NCI-H446 treated with DMSO at 0.1 percent for 48 hours (cell line): ENCODE measurements at places on chromosomes 6 and 20.

DNA sequence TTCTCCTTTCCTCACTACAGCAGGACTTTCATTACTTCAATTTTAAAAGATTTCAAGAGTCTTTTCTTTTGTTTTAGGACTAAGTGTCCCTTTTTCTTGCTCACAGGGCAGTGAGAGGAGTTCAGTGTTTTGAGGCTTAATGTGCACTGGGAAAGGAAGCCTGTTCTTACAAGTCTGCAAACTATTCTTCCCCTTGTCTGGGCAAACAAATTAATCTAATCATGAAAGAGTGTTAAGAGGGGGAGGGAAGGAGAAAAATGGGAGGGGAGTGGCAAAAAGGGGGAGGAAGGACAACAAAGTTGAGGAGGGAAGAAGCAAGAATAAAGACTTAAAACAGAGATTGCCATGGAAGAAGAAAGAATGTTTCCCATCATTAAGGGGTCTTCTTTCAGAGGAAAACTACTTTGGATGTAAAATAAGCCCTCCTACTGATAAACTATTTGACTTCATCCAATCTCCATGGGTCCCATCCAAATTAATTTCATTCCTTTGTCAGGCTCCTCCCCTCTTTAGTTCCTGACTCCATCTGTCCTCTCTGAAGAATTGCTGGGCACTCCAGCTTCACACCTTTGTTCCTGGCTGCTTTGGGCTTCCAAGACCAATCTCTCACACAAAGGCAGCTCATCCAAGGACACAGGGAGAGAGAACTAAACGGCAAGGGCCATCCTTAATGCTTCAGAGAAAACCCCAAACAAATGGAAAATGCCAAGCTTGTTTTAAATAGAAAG is 244.5 kb downstream of the TPBG start:
- DNase-seq: no peak

- no peak for DNase-seq
Observed at GRCh38 chr6:112839525-112839961, 492.4 kb downstream of the RFPL4B start.

GRCh38 chr6:165081944-165082532 is 227.4 kb downstream of the C6orf118 start:
- no peak for DNase-seq

DNA sequence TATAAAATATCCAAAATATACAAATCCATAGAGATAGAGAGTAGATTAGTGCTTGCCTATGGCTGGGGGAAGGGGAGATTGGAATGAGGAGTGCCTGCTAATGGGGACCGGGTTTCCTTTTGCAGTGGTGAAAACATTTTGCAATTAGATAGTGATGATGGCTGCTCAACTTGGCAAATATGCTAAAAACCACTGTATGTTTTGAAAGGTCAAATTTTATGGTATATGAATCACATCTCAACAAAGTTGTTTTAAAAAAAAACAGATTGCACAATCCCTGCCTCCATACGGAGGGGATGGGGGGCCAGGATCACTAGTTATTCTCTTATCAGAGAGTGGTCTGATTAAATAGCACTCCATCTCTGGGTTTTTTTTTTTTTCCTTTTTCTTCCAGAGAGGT is 76.9 kb upstream of the RIPOR2 start:
- DNase-seq: no peak

GRCh38 chr6:75657327-75657726 is 55.6 kb downstream of the SENP6 start:
- no peak for DNase-seq

DNA sequence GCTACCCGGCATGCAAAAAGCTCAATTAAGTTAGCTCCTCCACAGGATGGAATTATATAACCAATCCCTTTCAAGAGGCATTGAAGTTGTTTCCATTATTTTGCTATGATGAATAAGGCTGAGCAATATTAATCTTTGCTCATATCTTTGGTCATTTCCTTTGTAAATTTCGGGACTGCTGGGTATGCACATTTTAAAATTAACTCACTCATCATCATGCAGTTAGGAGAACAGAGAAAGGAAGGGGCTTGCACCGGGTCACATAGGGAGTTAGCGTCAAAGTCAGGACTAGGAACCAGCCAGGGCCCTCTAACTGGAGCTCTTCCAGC is 430 bp upstream of the FAM110A start:
- DNase-seq: no peak

- no peak for DNase-seq
Observed at GRCh38 chr6:119195848-119196247, 117.4 kb upstream of the FAM184A start.

DNA sequence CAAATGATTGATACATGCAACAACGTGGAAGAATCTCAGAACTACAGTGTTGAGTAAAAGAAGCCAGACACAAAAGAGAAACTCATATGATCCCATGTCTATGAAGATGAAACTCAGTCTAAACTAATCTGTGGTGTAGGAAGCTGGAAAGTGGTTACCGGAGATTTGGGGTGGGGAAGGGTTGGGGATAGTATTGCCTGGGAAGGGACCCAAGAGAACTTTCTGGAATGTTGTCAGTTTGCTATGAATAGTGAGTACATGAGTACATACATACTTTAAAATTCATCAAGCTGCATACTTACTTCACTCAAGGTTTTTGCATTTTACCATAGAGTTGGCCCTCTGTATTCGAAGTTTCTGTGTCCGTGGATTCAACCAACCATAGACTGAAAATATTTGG is 106.0 kb downstream of the SAMD5 start:
- no peak for DNase-seq

DNA sequence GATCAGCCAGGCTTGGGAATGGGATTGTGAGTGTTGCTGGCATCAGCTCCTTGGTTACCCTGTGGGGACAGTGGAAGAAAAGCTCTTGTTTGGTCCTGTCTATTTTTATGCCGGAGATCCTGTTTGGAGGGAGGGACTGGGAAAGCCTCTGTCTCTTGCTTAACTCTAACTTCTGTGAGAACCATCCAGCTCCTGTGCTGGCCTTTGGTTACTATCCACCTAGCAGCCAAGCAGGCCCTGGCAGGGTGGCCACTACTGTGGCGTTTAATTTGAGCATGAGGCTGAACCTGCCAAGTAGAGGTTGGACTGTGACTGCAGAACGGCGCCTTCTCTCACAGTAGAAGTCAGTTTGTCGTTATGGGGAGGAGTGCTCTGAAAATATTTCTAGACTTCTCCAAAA is 193.3 kb downstream of the UTRN start:
- no peak for DNase-seq

DNA sequence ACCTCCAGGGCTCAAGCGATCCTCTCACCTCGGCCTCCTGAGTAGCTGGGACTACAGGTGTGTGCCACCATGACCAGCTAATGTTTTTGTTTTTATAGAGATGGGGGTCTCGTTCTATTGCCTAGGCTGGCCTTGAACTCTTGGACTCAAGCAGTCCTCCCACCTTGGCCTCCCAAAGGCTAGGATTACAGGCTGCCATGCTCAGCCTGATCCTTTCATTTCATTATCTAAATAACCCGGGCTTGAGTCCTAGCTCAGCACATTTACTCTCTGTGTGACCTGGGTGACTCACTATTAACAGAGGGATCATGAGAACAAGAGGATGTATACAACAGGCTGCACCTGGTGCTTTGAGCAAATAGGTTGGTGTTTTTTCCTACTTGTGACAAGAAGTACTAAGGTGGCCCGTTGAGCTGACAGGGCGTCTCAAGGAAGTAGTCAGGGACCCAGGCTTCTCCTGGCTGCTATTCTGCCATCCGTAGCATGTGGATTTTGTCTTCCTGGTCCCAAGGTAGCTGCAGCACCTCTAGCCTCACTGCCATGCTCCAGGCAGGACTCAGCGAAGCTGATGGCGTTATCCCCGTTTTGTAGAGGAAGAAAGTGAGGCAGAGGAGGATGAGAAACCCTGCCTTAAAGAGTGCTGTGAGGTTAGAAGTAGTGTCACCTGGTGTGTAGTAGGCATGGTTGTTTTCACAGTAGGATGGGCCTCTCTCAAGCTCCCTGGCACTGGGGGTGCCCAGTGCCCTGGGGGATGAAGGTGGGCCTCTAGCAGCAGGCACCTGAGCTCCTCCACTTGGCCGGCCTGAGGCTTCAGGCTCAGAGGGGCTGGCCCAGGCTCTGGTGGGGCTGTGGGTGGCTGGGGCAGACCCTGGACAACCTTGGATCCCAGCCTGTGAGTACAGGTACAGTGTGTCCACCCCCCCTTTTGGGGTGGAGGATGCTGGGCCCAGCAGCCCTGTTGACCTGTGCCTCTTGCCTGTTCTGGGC is 62.4 kb downstream of the ADNP start:
- DNase-seq: no peak

- no peak for DNase-seq
Observed at GRCh38 chr6:32184084-32184640, at the start of gene AGER. Gene AGER (minus strand): TSS chr6:32184253. CDS start chr6:32184222, 31 bp downstream.

- DNase-seq: peak; percentile 26
Observed at GRCh38 chr20:5474646-5475550, 158.1 kb upstream of the PROKR2 start.

DNA sequence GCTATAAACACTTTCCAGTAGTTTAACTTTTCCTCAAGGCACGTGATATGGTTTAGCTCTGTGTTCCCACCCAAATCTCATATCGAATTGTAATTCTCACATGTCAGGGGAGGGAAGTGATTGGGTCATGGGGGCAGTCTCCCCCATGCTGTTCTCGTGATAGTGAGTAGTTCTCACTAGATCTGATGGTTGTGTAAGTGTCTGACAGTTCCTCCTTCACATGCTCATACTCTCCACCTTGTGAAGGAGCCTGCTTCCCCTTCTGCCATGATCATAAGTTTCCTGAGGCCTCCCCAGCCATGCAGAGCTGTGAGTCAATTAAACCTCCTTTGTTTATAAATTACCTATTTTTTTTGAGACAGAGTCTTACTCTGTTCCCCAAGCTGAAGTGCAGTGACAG is 127.9 kb downstream of the DTNBP1 start:
- DNase-seq: no peak

DNA sequence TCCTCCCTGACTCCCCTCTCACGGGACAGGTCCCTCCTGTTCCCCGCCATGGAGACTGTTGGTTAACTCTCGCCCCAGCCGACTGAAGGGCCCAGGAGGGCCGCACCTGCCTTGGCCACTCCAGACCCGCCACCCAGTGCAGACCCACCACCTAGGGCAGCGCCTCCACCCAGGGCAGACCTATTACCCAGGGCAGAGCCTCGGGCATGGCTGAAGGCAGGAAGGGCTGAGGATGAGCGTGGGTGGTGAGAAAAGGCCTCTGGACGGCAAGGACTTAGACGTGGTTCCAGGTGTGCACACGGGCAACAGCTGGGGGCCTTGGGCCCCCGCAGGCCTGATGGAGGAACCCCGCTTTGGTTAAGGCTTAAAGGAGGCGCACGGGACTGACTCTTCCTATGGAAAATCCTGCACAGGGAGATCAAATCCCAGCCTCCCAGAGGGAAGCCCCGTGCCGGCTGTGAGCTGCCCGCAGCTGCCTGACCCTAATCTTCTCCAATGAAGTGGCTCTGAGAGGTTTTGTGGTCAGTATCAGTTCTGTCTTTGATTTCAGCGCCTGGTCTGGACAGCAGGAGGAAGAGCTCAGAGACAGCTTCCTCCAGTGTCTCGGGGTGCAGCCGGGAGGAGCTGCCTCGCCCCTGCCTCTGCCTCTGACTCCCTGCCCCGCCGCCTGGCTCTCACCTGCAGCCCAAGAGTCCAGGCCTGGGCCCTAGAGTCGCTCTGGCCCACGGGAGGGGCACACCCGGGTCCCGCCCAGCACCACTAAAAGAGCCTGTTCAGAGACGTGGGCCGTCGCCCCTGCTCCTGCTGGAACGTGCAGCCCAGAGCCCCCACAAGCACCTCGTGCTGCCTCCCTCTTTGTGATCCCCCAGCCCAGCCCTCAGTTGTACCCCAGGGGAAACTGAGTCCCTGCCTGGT is 12.1 kb upstream of the CHRNA4 start:
- DNase-seq: no peak

GRCh38 chr6:52620055-52620905 is 43.4 kb upstream of the TRAM2 start:
- no peak for DNase-seq

- DNase-seq: no peak
Observed at GRCh38 chr6:164336455-164336854, 921.9 kb downstream of the QKI start.

GRCh38 chr6:31586599-31587281 is 663 bp downstream of the LST1 start:
- no peak for DNase-seq

DNA sequence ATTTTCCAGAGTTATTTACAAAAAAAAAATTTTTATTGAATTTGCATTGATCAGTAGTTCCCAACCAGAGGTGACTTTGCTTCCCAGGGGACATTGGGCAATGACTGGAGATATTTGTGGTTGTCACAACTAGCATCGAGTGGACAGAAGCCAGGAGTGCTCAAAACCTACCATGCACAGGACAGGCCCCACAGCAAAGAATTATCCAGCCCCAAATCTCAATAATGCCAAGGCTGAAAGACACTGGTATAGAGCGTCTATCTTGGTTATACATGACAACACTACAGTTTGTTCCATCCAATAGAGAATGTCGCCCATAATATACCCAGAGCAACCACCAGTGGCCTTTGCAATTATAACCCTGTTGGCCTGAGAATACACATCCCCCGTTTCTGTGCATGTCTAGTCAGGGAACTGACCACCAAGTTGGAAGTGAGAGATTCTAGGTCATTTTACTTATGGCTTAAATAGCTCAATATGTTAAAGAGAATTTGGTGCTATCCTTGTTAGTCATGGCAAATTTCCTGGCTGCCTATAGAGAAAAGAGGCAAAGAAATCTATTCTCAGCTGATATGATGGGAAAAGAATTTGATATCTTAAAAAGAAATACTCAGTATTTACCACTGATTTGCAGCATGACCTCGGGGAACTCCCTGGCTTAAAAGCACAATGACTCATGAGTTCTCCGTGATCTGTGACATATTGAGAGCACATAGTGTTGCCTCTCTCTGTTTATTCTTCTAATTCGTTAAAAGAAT is 76.0 kb upstream of the ADTRP start:
- DNase-seq: no peak

DNA sequence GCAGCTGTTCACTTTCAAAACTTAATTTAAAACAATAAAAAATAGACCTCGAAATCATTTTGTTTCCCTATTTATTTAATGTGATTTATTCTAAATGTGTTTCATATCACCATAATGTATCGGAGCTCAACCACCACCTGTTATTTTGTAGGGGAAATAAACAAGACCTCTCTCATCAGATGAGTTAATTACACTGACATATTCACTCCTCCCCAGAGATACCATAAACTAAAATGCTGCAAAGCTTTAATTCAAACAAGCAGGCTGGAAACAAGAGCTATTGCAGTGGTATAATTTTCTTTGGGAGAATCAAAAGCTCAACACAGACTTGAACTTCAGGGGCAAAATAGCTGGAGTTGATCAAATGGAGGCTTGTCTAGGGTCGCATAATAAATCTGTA is 303.5 kb upstream of the TSHZ2 start:
- DNase-seq: no peak

DNA sequence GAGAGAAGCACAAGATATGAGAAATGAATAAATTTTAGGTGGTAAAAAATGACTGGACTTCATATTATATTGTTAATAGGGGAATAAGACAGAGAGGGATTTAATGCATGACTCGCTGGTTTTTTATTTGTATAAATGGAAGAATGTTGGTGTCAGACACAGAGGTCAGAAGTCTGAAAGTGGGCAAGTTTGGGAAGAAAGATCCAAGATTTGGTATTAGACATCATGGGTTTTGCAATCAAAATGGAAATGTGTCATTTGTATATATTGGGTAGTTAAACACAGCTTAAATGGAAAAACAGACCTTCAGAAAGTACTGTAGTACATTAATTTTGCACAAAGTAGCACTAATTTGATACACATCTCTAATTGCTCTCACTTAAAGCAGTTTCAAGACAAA is 96.2 kb downstream of the EYA4 start:
- DNase-seq: no peak
